ENCODE measurements at places on chromosomes 12 and 14.
A peak's percentile ranks its signal among the peaks of the same experiment; 100 is the strongest.

DNA sequence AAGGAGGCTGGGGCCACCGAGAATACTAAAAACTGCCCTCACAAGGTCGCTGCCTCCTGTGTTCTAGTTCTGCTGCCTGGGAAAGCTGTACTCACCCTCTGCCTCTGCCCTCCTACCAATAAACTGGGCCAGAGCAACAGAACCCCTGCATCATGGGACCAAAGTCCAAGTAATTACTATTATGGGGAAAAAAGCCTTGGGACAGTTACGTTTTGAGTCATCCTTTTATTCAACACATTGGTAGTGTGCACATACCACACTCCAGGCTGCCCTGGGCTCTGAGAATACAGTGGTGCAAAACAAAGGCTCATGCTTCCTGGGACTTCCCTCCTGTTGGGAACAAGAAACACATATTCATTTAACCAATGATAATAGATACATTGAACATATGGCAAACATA lies 49.0 kb downstream of the CACNA1C start:
- DNase-seq: peak; percentile 22

- DNase-seq: no peak
These were observed 95.1 kb downstream of the NT5DC3 start for GRCh38 chr12:103745962-103746361.

- no peak for DNase-seq
These were observed 49.3 kb downstream of the CDK17 start for GRCh38 chr12:96350982-96351381.

- DNase-seq: no peak
These were observed 57.9 kb downstream of the AMN start for GRCh38 chr14:102980409-102980810.

- no peak for DNase-seq
These were observed 7.8 kb downstream of the FOXA1 start for GRCh38 chr14:37587131-37587803.

DNA sequence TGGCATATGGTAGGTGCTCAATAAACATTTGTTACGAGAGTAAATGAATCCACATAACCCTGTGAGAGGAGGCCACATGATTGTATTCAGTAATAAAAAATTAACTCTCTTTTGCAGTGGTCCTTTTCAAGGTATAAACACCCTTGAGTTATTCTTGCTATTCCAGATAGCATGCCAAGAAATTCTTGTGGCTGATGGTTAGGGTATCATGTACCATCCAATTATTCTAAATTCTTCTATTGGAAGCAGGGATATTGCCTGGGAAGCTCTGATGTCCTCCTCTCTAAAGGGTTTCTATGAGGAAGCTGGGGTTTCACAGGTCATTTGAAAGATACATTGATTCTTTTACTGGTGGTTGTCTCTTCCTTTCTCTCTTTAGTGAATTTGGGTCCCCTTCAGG lies 10.1 kb downstream of the AKAP6 start:
- DNase-seq: no peak

GRCh38 chr12:27560126-27560525 lies 36.1 kb downstream of the PPFIBP1 start:
- DNase-seq: no peak

- DNase-seq: no peak
These were observed 99.1 kb downstream of the FIGNL2 start for GRCh38 chr12:51749206-51749985.
